ENCODE measurements at places on chromosomes 11 and 22. TPM values are rescaled to one million over a fixed set of nuclear protein-coding genes. Genes with fewer than 3 reads are reported as not detected.

The OR51B5 gene
- total RNA-seq, result 1.3 TPM

The TANGO2 gene
- 13.5 TPM for total RNA-seq

The SOX10 gene
- 5.0 TPM for total RNA-seq

The TYR gene
- total RNA-seq, result 0.25 TPM

The DDB1 gene
- total RNA-seq, result 333 TPM

The NAALADL1 gene
- 16.5 TPM for total RNA-seq

The MS4A6E gene
- total RNA-seq, result 31.4 TPM

DNA sequence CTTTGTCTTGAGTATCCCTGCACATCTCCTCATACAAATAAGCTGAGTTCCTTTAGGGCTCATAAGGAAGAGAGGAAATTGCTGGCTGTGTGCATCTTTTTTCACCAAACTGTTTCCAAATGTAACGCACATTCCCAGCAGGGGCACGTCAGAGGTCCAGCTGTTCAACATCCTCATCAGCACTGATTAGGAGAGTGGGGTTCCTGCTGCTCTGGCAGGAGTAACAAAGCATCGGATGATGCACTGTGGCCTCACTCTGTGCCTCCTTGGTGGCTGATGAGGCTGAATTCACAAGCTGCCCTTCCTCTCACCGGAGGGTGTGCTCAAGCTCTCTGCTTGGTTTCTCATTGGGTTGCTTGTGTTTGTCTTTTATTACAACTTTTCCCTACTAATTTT, 35.5 kb upstream of the SLC25A1 start:
- no peak for DNase-seq

DNA sequence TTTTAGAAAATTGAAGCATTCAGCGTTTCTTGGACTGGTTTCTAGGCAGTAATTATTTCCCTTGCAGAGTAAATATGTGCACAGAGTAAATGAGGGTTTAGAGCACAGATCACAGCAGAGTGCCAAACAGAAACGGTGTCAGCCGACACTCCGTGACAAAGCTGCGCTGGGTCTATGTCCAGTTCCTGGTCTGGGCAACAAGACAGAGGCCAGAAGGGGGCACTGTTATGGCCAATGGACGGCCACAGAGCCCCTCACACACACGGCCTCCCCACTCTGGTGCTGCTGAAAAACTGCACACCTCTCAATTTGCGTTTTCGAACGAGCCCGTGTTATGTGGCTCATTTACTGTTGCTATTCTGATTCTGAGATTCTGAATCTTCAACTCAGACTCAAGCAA, 180.7 kb downstream of the MPPED1 start:
- DNase-seq, result peak; percentile 33

DNA sequence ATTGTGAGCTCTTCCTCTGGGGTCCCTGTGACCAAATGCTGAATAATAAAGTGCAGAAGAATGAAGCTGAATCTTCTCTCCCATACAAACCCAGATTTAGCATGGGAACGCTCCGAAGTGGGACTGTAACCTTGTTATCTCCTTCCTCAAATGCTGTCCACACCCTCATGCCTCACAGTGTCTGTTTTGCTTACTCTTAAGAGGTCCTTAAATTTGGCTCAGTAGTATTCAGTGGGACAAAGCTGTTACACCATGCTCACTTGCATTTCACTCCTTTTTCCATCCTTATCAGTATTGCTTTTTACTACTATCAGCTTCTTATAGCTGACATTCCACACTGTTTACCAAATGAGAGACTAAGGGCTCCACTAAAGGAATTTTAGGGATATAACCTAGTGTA, 13.8 kb upstream of the AMOTL1 start:
- no peak for DNase-seq

GRCh38 chr11:67022341-67022933, 497 bp upstream of the SYT12 start:
- DNase-seq, result peak; percentile 59

- no peak for DNase-seq
These were observed 66.9 kb downstream of the LRRC4C start for GRCh38 chr11:41392596-41392995.

DNA sequence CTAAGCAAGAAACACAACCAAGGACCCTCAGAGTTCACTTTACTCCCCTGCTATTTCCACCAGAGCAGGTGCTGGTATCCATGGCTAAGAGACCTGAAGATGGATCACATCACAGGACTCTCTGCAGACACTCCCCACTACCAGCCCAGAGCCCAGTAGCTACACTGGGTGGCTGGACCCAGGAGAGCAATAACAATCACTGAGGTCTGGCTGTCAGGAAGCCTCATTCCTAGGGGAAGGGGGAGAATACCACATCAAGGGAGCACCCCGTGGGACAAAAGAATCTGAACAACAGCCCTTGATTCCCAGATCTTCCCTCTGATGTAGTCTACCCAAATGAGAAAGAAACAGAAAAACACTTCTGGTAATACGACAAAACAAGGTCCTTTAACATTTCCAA, 9.0 kb upstream of the MMP7 start:
- no peak for DNase-seq

Data from testis (tissue), 5 donors.